ENCODE measurements at places on chromosomes 6 and 20.

DNA sequence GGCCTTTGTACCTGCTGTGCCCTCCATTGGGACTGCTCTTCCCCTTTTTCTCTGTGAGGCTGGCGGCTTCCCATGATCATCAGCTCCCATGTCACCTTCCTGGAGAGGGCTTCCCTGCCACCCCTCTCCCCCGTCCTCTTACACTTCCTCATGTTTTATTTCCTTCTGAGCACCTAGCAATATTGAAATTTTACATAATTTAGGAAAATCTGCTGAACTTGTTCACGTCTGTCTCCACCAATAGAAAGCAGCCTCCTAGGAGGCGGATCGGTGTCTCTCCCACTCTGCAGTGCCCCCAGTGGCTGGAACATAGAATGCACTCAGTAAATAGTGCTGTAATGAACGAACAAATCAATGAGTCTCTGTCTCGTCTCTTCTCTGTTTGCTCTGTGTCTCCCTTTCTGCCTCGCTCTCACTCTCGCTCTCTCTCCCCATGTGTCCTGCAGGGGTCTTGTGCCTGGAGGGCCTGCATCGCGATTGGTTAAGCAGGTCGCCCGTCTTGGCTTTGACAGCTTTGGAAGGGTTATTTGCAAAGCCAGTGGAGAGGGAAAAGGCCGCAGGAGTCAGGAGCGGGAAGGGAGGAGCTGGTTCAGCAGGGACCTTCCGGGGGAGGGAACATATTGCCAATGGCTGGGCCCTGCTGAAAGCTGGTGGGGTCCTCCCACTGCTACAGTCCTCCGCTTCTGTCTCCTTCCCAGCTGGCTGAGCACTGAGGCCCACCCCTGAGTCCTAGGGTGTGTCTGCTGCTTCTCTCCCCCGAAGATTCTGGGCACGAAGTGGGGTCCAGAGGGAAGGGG lies 12.1 kb upstream of the OCSTAMP start:
- peak; percentile 52 for DNase-seq

DNA sequence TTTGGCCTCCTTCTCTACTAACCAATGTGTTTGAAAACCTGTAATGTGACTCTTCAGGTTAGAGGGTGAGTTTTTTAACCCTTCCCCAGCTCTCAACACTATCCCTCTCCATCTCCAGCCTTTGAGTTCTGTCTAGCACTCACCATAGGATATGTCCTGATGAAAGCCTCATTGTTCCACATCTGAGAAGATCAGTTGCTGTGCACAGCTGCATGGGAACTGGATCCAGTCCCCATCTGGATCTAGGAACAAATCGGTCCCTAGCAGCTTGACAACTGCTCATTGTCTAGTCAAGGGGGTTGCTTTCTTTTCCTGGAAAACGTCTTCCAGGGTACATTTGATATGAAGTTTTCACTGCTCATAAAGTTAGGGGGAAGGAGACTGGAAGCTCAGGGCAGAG lies 45.4 kb upstream of the AGPAT4 start:
- no peak for DNase-seq

GRCh38 chr20:57567471-57568079 lies 6.7 kb downstream of the PCK1 start:
- no peak for DNase-seq

DNA sequence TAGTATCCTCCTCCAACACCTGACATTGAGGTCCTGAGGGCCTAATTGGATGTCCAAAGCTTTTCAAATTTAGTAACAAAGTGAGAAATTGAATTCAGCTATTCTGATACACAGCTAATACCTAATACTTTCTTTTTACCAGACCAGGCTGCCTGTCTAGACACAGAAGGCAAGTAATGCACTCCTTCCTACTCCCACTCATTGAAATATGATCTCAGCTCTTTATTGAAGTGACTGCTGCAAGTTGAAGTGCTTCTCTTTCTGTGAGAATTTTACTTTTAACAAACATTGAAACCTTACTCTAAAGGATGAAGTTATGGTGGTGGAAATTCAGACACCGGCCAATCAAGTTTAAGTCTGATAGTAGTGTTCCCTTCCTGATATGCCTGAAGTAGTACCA lies 90.8 kb upstream of the OGFRL1 start:
- no peak for DNase-seq

GRCh38 chr6:94349227-94349626 lies 929.9 kb upstream of the EPHA7 start:
- no peak for DNase-seq

DNA sequence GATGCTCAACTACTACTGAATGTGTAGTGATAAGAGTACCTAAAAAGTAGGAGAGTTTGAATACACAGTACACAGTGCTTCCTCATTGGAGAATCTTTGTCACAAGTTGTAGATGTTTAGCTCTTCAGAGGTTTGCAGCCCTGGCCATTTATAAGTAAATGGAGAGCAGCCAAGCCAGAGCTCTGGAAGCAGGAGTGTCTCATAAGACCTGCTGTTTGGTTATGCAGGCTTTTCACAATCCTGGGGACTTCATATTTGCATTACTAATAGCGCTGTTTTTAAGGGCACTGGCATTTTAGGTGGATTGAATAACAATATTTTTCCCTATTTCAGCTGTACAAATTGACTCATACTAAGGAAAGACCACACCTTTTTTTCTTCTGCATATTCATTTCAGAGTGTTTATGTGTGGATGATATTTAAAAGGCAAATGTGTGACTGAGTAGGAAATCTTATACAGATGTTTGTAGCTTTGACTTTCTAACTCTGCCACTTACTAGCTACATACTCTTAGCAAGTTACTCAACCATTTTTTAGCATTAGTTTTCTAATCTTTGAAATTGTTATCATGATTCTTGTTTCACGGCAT lies 730.5 kb upstream of the MAP3K7 start:
- DNase-seq: no peak

DNA sequence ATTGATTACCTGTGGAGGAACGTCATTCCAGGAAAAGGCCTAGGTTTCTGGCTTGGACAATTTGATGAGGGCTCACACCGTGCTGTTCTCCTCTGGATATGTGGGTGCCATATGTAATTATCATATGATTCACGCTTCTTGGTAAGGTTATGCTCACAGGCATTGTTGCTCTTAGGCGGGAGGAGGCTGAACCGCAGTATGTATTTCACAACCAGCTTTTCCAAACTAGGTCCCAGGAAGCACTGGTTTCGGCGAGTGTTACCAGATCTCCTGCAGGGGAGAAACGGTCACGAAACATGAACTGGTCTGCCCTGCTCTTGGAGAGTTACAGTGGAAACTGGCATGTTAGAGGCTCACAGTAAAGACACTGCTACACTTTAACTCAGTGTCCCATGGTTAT lies 793 bp upstream of the FAM50B start:
- no peak for DNase-seq

GRCh38 chr6:25193460-25194171 lies 85.6 kb upstream of the CARMIL1 start:
- DNase-seq: no peak

DNA sequence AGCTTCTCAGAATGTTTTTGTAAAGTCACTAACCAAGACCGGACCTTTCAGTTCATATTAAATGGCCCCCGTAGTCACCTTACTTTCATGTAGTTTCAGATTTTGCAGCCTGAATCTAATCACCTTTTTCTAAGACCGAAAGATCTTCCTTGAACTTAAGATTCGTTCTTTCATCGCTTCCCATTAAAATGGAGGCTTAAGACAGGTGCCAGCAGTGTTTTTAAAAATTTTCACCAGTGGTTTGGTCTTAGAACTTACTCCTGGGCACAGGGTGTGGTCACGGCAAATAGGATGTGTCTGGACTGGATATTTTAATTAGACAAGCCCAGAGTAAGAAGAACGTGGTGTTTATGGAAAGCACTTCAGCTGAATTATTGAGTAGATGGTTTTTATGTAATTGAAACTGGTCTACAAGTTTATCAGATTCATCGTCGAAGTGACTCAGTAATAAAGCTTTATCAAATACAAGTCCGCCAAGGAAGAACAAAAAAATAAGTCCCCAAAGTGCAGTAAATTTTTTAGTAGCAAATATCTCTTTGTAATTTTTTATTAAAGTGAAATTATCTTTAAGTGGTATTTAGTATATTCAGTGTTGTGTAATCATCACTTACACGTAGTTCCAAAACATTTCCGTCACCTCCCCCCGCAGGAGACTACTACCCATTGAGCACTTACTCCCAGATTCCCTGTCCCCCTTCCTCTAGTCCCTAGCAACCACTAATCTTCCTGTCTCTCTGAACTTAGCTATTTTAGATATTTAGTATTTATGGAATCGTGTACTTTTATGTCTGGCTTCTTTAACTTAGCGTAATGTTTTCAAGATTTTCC lies 868 bp downstream of the SRSF3 start:
- no peak for DNase-seq

GRCh38 chr20:14780508-14780907 lies 443.1 kb upstream of the FLRT3 start:
- DNase-seq: no peak

DNA sequence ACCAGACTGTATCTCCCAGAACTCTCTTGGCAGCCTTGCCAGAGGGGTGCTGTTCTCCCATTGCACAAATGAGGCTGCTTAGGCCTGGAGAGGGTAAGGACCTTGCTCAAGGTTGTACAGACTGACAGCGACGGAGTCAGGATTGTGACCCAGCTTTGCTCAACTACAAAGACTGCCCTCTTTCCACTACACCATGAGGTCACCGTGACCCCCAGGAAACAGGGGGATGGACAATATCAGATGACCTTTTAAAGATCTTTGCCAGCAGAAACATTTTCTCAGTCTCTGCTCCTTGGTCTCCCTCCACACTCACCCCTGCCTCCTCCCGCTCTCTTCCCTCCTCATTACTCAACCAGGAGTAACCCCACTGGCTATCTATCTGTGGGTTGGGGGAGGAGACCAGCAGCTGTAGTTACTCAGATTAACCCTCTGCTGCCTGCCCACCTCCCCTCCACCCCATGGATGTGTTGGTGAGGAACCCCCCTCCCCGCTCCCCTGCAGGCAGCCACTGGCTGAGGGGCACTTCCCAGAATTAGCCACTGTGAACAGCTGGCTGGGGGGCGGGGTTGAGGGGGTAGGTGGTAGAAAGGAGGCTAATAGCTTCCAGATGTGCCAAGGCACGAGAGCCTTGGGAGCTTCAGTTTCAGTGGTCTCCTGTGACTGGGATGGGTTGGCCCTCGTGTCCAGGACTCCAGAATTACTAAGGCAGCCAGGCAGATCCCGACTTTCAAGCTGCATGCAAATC lies 26.9 kb upstream of the MRPS18A start:
- DNase-seq: no peak

DNA sequence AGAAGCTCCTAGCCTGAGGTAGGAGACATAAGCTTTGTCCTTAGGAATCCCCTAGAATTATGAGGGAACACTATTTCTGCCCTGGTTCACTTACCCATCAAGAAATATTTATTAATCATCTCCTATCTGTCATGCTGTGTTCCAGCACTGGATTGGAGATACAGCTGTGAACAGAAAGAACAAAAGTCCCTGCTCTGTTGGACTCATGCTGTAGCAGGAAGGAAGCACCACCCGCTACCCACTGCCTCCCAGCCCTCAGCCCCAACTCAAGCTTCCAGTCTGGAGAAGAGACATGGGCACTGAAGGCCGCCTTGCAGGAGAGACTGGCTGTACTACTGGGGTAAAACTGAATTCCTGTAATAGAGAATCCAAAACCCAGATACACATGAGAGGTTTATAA lies 78.0 kb downstream of the MDGA1 start:
- DNase-seq: no peak

DNA sequence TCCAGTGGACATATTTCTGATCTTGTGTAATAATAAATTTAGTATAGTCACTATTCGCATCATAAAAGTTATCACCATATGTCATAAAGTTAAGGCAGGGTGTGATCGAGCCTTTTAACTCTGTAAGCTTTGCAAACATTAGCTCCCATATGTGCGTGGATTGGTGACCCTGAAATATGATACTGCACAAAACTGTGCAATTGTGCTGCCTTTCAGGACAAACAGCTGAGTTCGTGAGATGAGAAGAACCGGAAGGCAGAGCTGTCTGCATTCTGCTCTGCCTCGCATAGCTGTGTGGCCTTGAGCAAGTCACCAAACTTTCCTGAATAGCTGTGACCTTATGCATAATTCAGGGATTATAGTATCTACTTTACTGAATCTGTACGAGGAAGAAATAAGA lies 3.2 kb upstream of the PLEKHG1 start:
- no peak for DNase-seq

DNA sequence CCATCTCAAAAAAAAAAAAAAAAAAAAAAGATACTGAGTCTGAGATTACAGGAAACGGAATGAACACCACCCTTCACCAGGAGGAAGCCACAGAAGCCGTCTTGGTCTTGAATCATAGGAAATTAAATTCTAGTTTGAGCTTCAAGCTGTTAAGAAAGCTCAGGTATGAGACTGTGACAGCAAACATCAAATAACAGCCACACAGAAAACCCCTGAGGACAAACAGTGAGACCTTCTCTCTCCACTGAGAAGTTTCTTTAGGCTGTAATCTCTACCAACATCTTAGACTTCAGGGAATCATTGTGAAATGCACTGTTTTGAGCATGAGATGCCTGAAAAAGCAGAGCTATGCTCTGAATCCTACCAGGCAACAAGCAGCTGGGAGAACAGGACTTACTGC lies 30.8 kb downstream of the PDE10A start:
- DNase-seq: peak; percentile 16

- DNase-seq: no peak
Measured at GRCh38 chr6:155408981-155409380, 46.7 kb downstream of the NOX3 start.

GRCh38 chr6:52284131-52284459 lies 447 bp downstream of the MCM3 start:
- no peak for DNase-seq

DNA sequence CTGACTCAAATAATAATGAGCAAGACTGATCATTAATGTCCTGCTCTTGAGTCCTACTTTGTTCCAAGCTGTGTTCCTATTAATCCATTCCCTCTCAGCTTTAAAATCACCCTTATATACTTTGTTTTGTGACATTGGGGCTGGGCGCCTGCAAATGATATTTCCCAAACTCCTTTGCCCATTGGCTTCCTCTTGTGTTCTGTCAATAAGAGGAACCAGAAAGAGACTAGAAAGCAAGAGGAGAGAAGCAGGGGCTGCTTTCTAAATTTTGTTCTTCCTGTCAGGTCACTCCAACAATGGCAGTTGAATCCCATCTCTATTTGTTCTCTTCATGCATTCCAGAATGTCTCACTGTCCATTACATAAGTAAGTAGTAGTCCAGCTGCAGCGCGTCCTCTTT lies 21.6 kb upstream of the TRIM27 start:
- no peak for DNase-seq

GRCh38 chr20:61159957-61160686 lies 91.9 kb upstream of the CDH4 start:
- no peak for DNase-seq

GRCh38 chr6:170075659-170076223 lies 215.1 kb downstream of the DLL1 start:
- DNase-seq: no peak

GRCh38 chr20:58544286-58544685 lies 29.1 kb upstream of the APCDD1L start:
- DNase-seq: no peak

DNA sequence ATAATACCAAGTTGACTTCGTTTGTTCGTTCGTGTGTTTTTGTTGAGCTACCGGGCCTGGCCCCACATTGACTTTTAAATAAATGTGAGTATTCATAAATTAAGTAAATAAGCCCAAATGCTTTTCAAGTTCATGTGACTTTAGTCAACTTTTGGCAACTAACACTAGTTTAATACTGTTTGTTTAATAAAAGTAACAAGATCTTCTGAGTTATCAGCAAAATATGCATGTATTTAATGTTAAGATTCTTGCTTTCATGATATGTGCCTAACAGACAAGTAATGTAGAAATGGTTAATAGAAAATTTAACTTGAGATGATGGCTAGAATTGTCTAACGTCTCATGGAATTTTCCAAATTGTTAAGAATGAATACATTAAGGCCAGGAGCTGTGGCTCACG lies 38.7 kb upstream of the ECI2 start:
- DNase-seq: no peak

GRCh38 chr20:46331611-46332361 lies 23.5 kb upstream of the CDH22 start:
- no peak for DNase-seq
